ENCODE measurements at places on chromosomes 1 and 21. TPM values are rescaled to one million over a fixed set of nuclear protein-coding genes. Genes with fewer than 3 reads are reported as not detected.

SPRR1A gene
- not detected for total RNA-seq

SPATA45 gene
- total RNA-seq = not detected

NOC2L gene
- total RNA-seq = 105 TPM

POLR3C gene
- 94.1 TPM for total RNA-seq

SHE gene
- total RNA-seq = not detected

NEK2 gene
- total RNA-seq = 35.0 TPM

FAM78B gene
- total RNA-seq = 0.28 TPM

DCLRE1B gene
- total RNA-seq = 6.1 TPM

KCNJ10 gene
- total RNA-seq = not detected

LCE1D gene
- total RNA-seq = not detected

PCP4 gene
- not detected for total RNA-seq

SH2D1B gene
- total RNA-seq = 0.18 TPM

TDRD5 gene
- total RNA-seq = not detected

DNASE2B gene
- not detected for total RNA-seq

Measured in IMR-90 (cell line).